Endothelial cell (in vitro differentiated cells): ENCODE measurements at places on chromosomes 11 and 22. TPM values are rescaled to one million over a fixed set of nuclear protein-coding genes. Genes with fewer than 3 reads are reported as not detected.

The GGTLC2 gene
- total RNA-seq = not detected

The ARHGAP20 gene
- 0.36 TPM for total RNA-seq

DNA sequence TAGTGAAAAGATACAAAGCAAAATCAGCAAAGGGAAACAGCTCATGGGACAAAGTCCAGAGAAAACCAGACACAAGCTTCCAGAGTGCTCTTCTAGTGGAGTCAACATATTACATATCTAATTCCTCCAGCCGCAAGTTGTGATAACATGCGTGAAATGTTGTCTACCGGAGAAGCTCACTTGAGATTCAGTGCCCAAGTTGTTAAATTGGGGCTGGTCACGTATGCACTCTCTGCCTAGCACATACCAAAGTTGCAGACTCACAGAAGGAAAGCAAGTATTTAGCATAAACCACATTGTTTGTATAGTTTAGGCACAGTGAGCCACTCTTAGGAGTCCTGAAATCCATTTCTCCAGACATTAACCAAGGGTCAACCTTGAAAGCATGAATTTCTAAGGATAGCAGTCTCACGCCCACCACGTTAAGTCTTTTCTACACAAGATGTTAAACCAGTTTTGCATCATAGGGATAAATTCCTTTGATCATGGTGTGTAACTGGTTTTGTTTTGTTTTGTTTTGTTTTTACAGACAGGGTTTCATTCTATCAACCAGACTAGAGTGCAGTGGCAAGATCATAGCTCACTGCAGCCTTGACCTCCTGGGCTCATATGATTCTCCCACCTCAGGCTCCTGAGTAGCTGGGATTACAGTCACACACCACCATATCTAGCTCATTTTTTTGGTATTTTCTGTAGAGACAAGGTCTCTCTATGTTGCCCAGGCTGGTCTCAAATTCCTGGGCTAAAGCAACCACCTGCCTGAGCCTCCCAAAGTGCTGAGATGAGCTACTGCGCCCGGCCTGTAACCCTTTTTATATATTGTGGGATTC is 39.5 kb upstream of the EP300 start:
- H3K27me3 ChIP-seq = no peaks in the 10 kb centered on the region
- no peak for DNase-seq
- H3K36me3 ChIP-seq = no peaks in the 10 kb centered on the region
- H3K4me1 ChIP-seq = peaks cover 3% of the 10 kb centered on the region

- H3K4me3 ChIP-seq = no peak overlapping the region
- H3K27me3 ChIP-seq = no peaks in the 10 kb centered on the region
- no peaks in the 10 kb centered on the region for H3K36me3 ChIP-seq
- no peaks in the 10 kb centered on the region for H3K4me1 ChIP-seq
- no peak for DNase-seq
Measured at GRCh38 chr11:17585911-17586695, 39.0 kb downstream of the OTOG start.
